Aorta (tissue), 5 donors: ENCODE measurements at places on chromosomes 5 and 9. TPM values are rescaled to one million over a fixed set of nuclear protein-coding genes. Genes with fewer than 3 reads are reported as not detected.

The MVB12B gene
- 25.5 TPM for total RNA-seq

The ZDHHC11B gene
- 5.9 TPM for total RNA-seq

DNA sequence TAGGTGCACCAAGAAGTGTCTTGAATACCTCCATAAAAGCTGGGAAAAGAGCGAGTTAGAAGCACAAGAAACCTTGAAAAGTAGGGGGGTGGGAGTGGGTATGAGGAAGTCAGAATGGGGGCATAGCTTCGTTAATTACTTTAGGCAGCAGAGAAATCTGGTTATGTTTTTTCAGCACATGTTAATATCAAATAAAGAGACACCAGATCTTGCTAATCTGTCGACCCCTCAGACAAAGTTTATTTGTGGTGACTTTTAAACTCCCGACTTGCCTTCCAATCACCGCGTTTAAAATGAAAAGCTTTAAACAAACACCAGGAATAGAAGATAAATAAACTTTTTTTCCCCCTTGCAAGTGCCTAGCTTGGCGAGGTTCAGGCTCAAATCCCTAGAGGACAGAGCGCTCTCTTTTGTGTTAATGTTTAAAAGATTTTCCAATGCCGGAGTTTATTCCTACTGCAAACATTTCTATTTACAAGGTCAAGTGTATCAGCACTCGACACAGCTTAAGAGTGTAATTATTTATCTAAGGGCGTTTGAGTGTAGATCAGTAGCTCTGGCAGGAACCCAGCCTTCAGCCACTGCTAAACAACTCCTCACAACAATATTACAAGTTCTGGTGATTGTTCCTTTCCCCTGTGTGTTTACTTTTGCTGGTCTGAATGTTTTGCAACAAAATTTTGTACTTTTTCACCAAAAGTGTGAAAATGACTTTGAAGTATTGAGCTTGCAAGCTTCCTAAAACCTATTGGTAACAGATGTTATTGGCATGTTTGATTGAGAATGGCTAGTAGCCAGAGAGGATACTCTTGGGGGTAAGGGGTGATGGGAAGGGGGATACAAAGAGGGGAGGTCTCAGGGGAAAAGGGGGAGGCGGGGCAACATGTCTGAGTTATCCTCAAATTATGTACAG is 3.8 kb downstream of the GAS1 start:
- DNase-seq: no peak

- no peak for DNase-seq
Observed at GRCh38 chr5:138077064-138077696, 6.7 kb upstream of the WNT8A start.

GRCh38 chr5:87944553-87945285 is 323.9 kb downstream of the TMEM161B start:
- DNase-seq: no peak

GRCh38 chr9:137709411-137710101 is 90.8 kb downstream of the EHMT1 start:
- no peak for DNase-seq

DNA sequence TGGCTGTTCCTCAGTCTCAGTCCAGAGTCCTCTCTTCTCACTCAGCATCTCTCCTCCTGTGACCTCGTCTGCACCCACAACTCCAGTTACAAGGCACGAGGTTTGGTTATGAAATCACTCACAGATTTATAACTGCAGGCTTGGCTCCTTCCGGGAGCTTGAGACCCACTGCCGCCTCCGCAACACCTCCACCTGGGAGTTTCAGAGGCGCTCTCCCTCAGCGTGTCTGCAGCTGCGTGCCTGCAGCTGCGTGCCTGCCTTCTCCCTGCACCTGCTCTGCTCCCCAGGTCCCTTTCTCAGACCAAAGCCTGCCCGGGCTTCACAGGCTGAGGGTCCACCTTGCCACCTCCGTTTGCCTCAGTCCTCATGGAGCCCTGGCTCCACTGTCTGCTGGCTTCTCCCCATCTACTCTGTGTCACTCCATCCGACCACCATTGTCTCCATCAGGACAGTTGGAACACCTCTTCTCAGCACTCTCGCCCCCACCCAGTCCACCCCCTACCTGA is 51.5 kb downstream of the HRH2 start:
- DNase-seq: no peak

DNA sequence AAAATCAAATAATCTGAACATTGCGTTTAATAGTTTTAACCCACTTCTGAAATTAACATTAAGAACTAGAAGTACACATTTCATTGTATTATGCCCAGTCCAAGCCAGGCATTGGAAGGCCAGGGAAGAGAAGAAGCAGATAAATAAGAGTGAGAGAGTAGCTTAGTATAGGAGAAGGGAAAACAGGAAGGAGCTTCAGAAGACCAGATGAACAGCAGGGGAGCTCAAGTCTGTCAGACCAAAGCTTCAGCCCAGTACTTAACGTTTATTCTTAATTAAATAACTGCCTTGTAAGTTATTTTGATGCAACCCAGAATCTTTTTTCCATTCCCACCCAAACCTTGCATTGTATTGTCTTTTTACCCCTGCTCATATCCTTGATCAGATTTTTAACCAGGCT is 11.5 kb upstream of the FAM120AOS start:
- DNase-seq: no peak

- no peak for DNase-seq
Observed at GRCh38 chr5:38420246-38420645, 136.2 kb downstream of the LIFR start.
